ENCODE measurements at places on chromosomes 12 and 14.
A peak's percentile ranks its signal among the peaks of the same experiment; 100 is the strongest.

- no peak for DNase-seq
These were observed 182.5 kb upstream of the RGS6 start for GRCh38 chr14:71749613-71750238.

- DNase-seq = peak; percentile 18
These were observed 137.8 kb upstream of the GSC start for GRCh38 chr14:94907626-94908261.

- DNase-seq = no peak
These were observed 1.2 kb downstream of the ITGB7 start for GRCh38 chr12:53205747-53206419.

GRCh38 chr14:21917699-21918436, 244.2 kb upstream of the OR4E1 start:
- no peak for DNase-seq

GRCh38 chr14:95774265-95775160, 60.6 kb upstream of the TCL1A start:
- no peak for DNase-seq

DNA sequence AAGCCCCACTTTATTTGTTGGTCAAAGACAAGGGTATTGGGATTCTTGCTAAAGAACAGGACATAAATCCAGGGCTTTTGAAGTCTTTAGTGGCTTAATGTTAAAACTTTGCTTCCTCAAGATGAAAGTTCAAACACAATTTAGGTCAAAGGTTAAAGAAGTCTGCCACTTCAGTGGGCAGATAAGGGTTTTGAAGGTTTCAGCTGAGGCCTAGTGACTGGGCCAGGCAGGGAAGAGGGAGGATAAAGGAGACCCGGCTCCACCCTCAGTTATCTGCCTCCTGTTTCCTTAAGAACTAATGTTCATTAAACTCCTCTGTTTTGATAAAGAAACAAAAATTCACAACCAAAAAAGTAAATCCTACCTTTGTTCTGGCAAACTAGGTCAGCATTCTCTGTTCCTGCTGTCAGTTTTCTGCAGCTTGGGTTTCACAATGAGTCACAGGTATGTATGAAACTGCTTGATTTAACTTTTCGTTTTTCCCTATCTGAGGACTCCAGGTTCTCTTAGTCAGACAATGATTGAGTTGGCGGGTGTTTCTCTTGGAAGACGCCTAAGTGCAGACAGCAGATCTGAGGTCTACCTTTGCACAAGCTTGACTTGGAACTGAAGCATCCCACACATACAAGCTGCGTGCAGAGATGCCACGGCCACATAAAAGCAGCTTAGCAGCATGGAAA, 208.3 kb downstream of the EXOC5 start:
- DNase-seq = no peak

DNA sequence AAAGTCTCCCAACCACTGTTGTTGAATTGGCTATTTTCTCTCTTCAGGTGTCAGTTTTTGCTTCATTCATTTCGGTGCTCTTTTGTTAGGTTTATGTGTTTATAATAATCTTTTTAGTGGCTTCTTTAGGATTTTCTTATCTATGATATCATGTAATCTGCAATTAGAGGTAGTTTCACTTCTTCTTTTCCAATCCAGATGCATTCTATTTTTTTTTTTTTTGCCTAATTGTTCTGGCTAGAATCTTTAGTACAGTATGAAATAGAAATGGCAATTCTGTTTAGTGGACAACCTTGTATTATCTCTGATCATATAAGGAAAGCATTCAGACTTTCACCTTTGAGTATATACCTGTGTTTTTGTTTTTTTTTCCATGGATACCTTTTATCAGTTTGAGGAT, 17.4 kb downstream of the CNOT2 start:
- DNase-seq = no peak

- DNase-seq = no peak
These were observed 89.2 kb upstream of the TMEM263 start for GRCh38 chr12:106866426-106867080.

DNA sequence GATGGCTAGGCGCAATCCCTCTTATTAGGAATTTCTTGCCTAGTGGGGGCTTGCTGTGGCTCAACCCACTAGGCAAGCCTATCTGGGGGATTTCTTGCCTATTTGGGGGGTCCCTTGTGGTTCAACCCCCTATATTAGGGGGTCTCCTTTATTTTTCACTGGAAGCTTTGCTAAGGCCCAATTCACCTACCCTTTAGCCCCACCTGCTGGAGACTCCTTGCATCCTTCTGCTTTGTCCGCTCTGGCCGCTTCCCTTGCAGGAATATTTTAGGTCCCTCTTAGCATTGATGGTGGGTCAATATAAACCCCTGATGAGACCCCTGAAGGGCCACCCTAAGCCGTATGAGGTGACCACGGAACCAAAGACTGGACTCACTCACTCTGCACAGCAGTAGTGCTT, 1552.1 kb downstream of the AACS start:
- DNase-seq = no peak

- no peak for DNase-seq
These were observed 4.7 kb downstream of the SRRM4 start for GRCh38 chr12:118986050-118986449.

GRCh38 chr12:42402821-42403411, 76.9 kb downstream of the PPHLN1 start:
- DNase-seq = no peak

GRCh38 chr12:71786829-71787228, 32.2 kb downstream of the RAB21 start:
- no peak for DNase-seq

DNA sequence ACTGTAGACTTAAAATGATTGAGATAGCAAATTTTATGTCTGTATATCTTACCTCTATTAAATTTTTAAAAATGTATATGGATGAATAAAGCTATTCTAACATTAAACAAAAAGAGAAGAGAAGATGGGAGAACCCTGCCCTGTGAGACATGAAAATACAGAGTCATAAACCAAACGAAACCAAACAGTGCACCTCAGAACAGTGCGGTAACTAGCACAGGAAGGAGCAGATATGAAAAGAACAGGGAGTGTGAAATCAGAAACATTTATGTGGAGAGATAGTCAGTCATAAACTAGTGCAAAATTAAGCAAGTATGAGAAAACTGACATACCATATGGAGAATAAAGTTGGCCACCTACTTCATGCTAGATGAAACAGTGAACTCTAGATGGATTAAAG, 135.1 kb downstream of the ERC1 start:
- no peak for DNase-seq

DNA sequence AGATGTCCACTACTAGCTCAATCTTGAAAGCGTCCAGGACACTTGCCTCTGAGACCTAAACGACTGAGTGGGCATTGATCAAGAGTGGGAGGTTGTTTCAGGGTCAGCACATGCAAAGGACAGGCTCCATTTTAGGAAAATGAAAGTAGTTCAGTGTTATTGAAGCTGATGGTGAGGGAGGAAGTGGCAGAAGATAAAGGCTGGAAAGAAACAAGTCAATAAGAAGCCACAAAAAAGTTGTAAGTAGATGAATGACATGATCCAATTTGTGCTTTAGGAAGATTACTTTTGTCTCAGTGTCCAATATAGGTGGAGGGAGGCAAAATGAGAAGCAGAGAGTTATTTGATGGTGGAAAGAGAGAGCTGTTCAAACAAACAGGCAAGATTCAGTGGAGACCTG, 22.0 kb downstream of the GPR65 start:
- no peak for DNase-seq

GRCh38 chr12:30753233-30753632, 1.5 kb downstream of the CAPRIN2 start:
- DNase-seq = no peak

DNA sequence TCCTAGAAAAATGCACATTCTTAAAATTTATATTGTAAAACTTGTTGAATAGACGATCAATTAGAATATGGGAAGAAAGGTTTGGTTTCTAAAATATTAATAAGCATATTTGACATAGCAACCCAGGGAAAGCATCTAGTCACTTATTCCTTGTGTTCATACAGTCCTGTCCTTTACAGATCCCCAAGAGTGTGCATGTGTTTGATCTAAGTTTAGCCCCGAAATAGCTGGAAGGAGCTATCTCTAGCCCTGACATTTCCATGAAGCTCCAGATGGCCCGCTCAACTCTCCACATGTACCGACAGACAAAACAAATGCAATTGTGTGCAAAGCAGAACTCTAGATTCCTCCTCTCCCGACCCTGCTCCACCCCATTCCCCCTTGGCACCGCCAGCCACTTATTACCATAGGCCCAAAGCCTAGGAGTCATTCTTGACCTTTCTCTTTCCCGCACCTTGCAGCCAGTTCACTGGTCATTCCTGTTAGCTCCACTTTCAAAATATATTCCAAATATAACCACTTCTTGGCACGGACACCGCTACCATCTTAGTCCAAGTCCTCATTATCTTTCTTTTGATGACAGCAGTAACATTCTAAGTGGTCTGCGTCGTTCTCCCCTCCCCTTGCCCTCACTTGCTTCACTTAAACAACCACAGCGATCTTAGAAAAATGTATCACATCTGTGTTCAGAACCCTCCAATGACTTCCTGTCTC, 45.4 kb upstream of the GZMB start:
- DNase-seq = no peak

GRCh38 chr14:99938376-99938775, 126.8 kb upstream of the EVL start:
- no peak for DNase-seq

GRCh38 chr14:23568600-23569331, 1.2 kb upstream of the AP1G2 start:
- DNase-seq = no peak

DNA sequence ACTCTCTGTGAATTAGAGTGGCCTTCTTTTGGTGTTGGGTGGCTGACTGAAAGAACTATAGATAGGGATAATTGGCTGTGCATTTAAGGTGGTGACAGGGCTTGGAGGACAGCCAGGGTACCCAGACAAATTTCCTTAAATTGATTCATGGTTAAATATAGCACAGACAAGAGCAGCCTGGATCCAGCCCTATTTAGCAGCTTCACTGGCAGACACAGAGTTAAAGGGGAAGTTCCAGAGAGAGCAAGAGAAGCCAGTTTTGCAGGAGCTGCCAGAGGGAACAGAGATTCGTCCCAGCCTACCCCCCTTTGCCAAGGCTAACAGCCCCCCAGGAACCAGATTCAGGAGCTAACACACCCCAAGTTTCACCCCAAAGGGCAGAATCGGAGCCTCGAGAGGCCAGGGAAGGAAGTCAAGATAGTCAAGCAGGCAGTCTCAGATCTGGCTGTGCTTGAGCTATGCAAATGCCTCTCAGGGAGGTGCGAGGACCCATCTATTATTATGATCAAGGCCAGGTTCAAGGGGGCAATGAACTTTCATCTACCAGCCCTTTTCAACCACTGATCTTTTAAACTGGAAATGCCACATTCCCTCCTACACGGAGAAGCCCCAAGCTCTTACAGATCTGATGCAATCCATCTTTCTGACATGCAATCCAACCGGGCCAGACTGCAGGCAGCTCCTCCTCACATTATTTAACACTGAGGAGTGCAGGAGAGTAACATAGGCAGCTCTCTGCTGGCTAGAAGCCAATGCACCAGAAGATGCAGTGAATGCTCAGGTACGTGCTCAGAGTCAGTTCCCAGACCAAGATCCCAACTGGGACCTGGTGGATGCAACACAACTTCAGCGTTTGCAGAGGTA, 58.2 kb downstream of the DHRS2 start:
- DNase-seq = no peak

DNA sequence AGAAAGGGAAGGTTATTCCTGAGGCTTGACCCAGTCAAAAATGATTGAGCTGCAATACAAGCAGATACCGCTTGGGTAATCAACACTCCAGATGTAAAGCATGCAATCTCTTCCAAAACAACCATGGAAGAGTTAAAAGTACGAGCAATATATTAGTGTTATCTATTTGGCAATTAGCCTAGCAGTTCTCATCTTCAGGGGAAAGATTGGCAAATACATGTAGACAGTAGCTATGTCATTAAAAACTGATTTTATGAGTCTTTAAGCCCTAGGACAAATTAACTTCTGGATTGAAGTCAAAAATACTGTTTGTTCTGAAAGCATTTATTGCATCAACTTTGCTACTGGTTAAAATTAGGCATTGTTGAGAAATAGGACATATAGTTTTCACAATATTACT, 9.3 kb upstream of the GYS2 start:
- DNase-seq = no peak

DNA sequence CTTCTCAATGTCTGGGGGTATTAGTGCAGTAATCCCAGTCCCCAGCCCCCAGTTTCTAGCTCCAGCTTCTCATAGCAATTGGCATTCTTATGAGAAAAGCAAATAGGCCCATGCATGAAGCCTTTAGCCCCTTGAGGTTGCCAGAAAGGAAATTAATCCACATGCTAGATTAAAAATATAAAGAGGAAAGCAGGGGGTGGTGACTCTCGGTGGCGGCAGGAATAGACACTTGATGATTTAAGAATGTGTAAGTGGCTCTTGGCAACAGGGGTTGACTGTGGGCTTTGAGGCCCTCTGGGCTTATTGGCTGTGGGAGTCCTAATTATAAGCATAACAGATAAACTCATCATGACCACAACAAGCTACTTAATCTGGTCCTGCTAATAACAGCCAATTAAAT, 1367.3 kb upstream of the FLRT2 start:
- DNase-seq = no peak

- no peak for DNase-seq
These were observed 110.2 kb downstream of the PLXNC1 start for GRCh38 chr12:94258593-94258992.

- DNase-seq = no peak
These were observed 72.9 kb downstream of the DDX51 start for GRCh38 chr12:132071040-132071810.

GRCh38 chr12:28776220-28776619, 372.9 kb upstream of the FAR2 start:
- no peak for DNase-seq

- no peak for DNase-seq
These were observed 46.9 kb downstream of the SLC25A47 start for GRCh38 chr14:100370003-100370402.

GRCh38 chr12:132741620-132742019, 20.0 kb downstream of the ANKLE2 start:
- no peak for DNase-seq

DNA sequence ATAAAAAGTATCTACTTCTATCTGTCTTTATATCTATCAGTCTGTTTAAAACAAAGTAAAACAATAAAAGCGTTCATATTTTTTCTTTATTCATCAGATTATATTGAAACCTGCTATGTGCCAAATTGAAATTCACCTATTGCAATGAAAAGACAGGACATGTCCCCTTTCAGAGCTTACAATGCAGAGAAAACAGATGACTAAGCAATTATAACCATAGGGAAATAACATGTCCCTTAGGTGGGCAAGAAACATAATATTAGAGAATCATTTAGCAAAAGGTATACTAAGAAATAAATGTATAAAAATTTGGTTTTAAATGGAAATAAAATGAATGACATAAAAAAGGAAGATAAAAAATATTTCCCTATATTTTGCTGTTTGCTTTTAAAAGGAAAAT, 1421.3 kb downstream of the FSCB start:
- no peak for DNase-seq

DNA sequence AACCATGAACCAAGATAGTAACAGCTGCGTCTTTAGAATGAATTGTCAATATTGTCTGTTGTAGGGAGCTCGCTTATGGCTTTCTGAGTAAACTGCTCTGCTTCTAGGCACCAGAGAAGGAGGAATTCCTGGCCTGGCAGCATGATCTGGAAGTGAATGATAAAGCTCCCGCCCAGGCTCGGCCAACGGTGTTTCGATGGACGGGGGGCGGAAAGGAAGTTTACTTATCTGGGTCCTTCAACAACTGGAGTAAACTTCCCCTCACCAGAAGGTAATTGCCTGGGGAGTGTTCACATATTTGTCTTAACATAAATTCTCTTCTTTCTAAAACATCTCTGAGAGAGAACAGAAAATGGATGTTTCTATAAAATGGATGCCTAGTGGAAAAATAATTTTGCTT, 4.3 kb downstream of the PRKAB1 start:
- DNase-seq = no peak

- no peak for DNase-seq
These were observed 56.2 kb downstream of the TEAD4 start for GRCh38 chr12:3015356-3015755.

Measured in heart right ventricle (tissue), 16 donors.